ENCODE measurements at places on chromosomes 6 and 20.
A peak's percentile ranks its signal among the peaks of the same experiment; 100 is the strongest.

- peak; percentile 21 for DNase-seq
Observed at GRCh38 chr20:20452254-20452676, 84.4 kb downstream of the INSM1 start.

DNA sequence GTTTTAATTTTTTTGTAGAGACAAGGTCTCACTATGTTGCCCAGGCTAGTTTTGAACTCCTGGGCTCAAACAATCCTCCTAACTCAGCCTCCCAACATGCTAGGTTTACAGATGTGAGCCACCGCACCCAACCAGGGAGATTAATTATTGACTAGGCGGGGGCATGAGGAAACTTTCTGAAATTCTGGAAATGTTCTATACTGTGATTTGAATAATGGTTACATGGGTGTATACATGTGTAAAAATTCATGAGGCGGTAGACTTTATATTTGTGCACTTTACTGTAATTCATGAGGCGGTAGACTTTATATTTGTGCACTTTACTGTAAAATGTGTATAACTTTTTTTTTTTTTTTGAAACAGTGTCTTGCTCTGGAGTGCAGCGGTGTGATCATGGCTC, 147.2 kb downstream of the GRM4 start:
- DNase-seq: no peak

DNA sequence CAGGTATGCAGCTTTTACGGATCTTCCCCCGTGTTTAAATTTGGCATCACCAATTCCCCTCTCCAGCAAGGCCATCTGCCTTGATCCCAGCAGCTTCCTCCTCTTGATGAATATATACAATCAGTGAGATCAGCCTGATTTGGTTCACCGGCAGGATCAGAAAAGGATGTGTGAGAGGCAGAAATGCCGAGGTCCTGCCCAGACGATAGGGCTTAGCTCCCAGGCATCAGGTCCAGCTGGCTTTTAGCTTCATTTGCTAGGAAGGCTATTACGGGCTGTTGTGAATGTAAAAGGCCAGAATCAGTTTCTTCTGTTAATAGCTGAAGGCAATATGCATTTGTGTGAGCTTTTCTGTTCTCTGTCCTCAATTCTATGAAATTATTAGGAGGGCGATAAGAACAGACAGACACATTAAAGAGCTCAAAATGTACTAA, 372.8 kb downstream of the BTBD9 start:
- DNase-seq: no peak

GRCh38 chr20:53032046-53032445, 59.9 kb downstream of the TSHZ2 start:
- no peak for DNase-seq

GRCh38 chr20:58760856-58761255, 68.3 kb downstream of the NPEPL1 start:
- DNase-seq: no peak

DNA sequence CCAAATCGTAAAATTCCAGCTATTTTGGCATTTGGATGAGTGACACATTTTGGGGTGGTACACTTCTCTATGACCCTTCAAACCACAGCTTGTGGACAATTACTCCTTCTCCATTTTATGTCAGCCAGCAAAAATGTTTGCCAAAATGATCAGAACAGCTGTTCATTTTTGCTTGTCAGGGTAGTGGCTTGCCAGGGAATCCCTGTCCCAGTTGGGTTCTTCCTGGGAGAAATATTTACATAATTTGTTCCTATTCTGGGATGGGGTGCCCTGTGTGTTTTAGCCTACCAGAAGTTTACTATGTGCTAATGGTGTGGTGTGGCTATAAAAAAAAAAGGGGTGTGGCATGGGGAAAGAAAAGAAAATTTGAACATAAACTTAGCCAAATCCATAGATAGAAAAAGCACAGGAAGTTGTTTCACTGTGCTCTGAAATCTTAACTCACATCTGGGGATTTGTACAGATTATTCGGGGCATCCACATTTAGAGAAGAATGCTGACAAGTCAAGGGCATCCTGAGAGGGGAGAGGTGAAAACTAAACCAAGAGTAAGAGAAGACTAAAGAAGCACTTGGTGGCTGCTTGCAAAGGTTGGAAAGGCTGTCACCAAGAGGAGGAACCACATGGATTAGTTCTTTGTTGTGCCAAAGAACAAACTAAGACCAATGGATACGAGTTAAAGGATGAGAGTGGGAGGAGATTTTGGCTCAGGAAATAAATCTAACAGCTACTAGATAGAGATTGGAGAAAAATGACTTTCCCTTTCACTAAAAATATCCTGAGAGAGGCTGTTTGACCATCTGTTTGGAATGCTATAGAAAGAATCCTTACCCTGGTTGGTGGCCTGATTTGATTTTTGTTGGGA, 55.2 kb upstream of the RBM24 start:
- no peak for DNase-seq

DNA sequence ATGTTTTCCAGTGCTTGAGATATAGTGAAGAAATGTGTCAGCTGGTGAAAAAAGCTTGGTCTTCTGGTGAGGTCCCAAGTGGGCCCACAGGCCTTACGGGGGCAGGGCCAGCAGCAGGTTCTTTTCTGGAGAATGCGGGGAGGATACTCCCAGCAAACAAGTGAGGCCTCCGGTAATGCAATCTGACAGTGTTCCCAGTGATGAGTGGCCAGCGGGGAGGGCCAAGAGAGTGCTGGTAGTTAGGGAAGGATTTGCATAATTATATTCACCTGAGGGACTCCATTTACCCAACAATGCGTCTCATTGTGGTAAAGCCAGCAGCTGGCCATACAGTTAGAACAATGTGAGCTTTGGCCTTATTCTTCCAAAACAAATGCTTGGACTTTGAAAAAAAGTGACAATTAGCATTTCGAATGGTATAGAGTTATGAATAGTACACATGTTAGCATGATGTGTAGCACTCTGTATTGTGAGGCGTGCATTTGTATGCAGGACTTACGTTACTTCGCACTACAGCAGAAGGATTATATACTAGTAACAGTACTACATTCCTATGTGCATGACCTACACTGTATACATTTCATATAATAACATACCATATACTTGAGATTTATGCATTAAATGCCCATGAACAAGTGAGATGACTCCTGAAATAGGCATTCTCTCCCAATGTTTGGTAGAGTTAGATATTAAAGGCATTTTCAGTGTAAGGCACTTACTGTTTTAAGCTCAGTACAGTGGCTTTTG, 69.8 kb downstream of the MYB start:
- DNase-seq: no peak

- DNase-seq: no peak
Observed at GRCh38 chr6:107561306-107561705, 71.4 kb downstream of the SOBP start.

GRCh38 chr20:32743237-32744112, at the start of gene COMMD7:
Gene COMMD7, minus strand, starts transcription at chr20:32743467. Its CDS starts 76 bp downstream, at chr20:32743391.
- peak; percentile 18 for DNase-seq

- no peak for DNase-seq
Observed at GRCh38 chr6:97524811-97525210, 241.8 kb upstream of the MMS22L start.

DNA sequence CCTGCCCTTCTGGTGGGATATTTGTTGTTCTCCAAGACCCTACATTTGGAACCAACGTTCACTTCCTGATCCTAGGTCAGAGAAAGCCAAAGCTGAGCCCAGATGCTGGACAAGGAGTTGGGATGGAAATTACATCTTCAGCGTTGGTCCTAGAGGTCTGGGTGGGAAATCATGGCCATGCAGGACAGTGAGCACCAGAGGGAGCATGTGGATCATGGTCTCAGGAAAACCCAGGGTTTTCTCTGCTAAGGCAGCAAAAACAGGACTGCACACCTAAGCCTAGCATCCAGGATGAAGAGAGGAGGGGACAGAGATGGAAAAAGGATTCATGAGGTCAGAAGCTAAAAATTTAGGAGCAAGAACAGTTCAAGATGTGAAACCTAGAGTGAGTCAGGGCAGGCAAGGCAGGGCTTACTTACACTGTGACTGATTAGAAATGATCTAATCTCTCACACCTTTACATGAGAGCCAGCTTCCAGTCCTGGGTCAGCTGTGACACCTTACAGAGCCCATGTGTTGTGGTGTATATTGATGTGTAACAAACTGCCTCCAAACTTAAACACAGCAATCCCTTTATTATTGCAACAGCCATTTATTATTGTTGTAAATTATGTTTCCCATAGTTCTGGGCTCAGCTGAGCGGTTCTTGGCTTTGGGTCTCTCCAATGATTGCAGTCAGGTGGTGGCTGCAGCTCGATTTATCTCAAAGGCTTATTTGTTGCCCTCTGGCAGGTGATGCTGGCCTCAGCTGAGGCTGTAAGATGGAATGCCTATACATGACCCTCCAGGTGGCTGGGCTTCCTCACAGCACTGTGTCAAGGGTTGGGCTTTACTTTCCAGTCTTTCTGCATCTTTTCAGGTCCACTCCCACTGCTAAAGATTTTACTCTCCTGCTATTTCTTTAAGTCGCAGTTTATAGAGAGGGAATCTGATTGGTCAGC, 6.5 kb downstream of the C20orf202 start:
- no peak for DNase-seq

- no peak for DNase-seq
Observed at GRCh38 chr6:38262609-38263008, 377.1 kb downstream of the BTBD9 start.

GRCh38 chr6:129046526-129046925, 163.6 kb downstream of the LAMA2 start:
- DNase-seq: no peak

- no peak for DNase-seq
Observed at GRCh38 chr20:33753763-33754162, 22.0 kb downstream of the ZNF341 start.

DNA sequence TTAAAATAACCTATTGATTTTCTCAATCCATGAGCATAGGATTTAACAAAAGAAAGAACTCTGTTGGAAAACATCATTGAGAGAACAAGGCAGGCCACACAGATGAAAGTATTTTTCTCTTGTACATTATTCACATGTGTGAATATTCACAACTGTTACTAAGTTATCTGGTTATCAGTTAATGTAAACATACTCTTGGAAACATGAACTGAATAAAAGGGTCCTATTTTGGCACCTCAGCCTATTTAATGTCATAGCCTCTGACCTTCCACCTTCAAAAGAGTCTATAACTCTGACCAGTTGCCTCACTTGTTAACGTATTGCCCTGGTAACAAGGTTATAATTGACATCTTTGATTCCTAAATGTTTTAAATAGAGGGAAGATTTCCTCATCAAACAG, 8.1 kb downstream of the SYCP2 start:
- no peak for DNase-seq

GRCh38 chr6:73131706-73132105, 93.6 kb downstream of the KHDC1L start:
- DNase-seq: no peak

DNA sequence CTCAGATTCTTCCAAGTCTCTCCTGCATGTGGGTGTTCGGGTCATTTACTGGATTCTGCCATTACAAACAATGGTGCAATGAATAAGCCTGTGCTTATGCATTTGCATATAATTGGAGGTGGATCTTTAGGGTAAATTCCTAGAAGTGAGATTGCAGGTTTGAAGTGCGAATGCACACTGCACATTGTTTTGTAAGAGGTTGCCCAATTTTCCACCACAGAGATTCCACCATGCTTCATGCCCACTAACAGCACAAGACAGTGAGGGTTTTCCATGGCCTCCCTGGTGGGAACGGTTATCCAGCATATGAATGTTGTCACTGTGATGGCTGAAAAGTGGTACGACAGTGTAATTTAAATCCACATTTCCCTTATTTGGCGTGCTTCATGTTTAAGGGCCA, 178.8 kb upstream of the PMEPA1 start:
- DNase-seq: no peak

DNA sequence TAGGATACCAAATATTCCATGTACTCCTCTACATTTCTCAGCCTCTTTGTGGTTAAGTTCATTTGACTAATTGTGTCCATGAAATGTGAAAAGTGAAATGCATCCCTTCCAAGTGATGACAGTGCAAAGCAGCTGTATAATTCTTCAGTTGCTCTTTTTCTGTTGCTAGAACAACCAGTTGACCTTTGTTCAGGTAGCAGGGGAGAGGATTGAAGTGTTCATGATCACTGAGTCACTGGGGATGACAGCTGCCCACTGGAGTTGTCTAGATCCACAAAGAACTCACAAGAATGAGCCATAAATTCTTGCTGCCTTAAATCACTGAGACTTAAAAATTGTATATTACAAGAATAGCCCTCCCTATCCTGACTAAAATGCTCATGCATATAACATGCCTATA, 254.6 kb downstream of the EPHA7 start:
- no peak for DNase-seq

All from activated CD4-positive, CD25-positive, alpha-beta regulatory T cell (primary cell).